ENCODE measurements at places on chromosomes 12 and 14. TPM values are rescaled to one million over a fixed set of nuclear protein-coding genes. Genes with fewer than 3 reads are reported as not detected.
A peak's percentile ranks its signal among the peaks of the same experiment; 100 is the strongest.

DNA sequence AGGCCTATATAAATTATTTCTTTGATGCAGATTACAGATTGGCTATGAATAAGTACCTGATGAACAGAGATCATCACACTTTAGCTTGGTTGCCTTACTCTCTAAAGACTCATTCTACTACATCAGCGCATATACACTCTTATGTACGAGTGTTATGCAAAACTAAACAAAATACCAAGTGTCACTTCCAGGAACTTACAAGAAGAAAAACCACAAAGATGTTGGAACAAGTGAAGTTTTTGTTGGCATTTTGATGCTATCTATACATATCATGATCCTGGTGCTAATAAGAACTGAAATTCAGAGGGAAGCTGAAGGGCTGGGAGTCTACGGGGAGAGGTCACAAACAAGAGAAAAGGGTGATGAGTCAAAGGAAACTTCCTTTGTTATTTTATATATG lies 47.9 kb upstream of the CERS5 start:
- no peak for DNase-seq

GRCh38 chr14:24806061-24806678 lies 172.2 kb upstream of the GZMB start:
- peak; percentile 82 for DNase-seq

The FBXO33 gene
- polyA plus RNA-seq, result 5.1 TPM

- no peak for DNase-seq
Measured at GRCh38 chr12:12191008-12191407, 75.8 kb downstream of the LRP6 start.

- DNase-seq, result no peak
Measured at GRCh38 chr12:51970904-51971646, 19.6 kb downstream of the ACVR1B start.

DNA sequence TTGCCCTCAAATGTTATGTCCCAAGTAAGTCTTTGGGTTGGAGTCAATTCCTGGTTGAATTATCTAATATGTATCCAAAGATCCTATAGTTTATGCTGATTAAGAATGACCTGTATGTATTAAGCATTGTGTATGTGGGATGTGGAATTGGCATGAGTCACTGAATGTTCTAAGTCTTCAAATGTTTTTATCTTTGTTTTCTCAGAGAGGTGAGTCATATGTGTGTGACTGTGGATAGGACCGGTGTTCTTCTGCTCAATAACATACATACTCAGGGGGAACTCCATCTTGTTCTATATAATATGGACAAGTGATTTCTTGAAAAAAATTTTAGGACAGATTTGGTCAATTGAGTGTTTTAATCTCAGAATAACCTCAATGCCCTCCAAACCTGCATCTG lies 57.9 kb downstream of the NAV3 start:
- no peak for DNase-seq

- DNase-seq, result peak; percentile 85
Measured at GRCh38 chr14:96762650-96763049, 34.5 kb upstream of the VRK1 start.

The PTPRB gene
- 4.6 TPM for polyA plus RNA-seq

GRCh38 chr12:88416786-88417185 lies 163.5 kb downstream of the KITLG start:
- DNase-seq, result no peak

The GDF3 gene
- polyA plus RNA-seq, result not detected

DNA sequence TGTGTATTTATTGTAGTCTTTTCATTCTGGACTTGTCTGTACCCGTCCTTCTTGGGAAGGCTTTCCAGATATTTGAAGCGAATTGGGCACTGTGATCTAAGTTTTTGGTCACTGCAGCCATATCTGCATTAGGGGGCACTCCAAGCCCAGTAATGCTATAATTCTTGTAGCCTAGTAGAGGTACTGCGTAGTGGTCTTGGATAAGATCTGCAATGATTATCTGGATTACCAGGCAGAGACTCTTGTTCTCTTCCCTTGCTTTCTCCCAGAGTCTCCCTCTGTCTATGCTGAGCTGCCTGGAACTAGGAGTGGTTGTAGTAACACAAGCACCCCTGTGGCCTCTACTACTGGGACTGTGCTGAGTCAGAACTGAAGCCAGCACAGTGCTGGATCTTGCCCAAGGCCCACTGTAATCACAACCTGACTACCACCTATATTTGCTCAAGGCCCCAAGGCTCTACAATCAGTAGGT lies 30.0 kb downstream of the SLC38A2 start:
- peak; percentile 42 for DNase-seq

The DNAL1 gene
- polyA plus RNA-seq, result 18.4 TPM

The CPNE8 gene
- polyA plus RNA-seq, result 0.63 TPM

GRCh38 chr14:92175811-92176210 lies 54.0 kb downstream of the CPSF2 start:
- peak; percentile 7 for DNase-seq

GRCh38 chr14:43640718-43641267 lies 866.3 kb downstream of the FSCB start:
- no peak for DNase-seq

- DNase-seq, result no peak
Measured at GRCh38 chr14:106218174-106218573, 691.8 kb downstream of the TMEM121 start.

The TRHDE gene
- polyA plus RNA-seq, result 0.29 TPM

DNA sequence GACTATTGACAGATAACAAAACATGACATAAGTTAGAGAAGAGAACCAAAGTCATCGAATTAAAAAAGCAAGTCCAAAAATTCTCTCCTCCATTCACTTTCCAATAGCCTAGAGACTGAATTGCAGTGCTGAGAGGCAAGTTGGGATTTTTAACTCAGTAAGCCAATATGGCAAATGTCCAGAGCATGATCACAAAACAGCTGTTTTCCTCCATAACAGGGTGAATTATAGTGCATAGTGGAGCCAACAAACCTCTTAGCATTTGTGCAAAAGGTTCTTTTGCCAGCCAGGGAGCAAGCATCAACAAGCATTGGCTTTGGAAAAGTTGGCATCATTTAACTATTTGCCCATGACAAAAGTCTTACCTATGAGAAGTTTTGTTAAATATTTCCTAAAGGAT lies 458.8 kb upstream of the NOVA1 start:
- DNase-seq, result peak; percentile 32

DNA sequence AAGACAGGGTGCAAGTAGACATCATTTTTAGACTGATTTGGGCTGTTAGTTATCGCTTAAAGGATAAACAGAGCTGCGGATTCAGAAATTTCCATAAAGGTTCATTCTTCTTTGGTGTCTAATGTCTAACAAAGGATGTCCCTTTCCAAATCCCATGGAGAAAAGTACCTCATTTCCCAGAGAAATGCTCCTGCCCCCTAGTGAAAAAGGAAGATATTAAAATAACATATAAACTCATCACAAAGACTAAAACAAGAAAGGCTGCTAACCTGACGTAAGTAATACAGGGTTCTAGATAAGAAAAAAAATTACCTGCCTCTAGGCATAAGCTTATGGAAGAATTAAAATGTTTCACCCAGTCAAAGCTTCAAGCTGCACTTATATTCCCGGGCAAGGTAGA lies 22.8 kb downstream of the ARMH4 start:
- DNase-seq, result no peak

The DRAM1 gene
- polyA plus RNA-seq, result 0.90 TPM

GRCh38 chr12:84507956-84508850 lies 404.4 kb downstream of the SLC6A15 start:
- DNase-seq, result no peak

DNA sequence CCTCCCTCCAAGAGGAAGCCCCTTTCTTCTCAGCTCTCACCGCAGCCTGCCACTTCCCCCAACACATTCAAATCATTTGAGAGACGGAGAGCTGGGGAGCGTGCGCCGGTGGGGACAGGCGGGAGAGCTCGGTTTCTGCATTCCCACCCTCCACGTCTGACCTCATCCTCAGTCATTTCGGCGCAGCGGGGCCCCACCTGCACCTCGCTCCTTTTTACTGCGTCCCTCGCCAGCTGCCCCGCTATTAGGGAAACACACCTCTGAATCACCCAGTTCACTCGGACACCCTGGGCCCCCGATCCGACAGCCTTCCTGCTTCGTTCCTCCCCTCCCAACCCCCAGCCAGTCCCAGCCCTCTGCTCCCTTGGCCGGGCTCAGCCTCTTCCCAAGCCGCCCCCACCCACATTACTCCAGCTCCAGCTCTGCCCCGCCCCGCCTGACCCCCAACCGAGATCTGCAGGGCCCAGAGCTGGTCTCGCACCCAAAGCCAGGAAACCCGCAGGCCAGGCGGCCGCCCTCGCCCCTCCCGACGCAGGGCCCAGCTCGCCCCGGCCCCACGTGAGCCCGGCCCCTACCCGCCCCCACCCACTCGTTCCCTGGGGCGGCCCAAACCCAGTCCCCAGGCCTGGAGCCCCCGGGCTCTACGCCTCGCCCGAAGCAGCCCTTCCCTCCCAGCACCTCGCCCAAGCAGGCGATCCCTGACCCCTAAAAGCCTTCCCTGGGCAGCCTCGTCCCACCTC lies 783 bp downstream of the CORO1C start:
- peak; percentile 87 for DNase-seq

GRCh38 chr12:114794049-114794558 lies 110.1 kb upstream of the TBX3 start:
- DNase-seq, result no peak

The CCDC197 gene
- polyA plus RNA-seq, result not detected

All from brain (organoid and tissue), 16 donors.